ENCODE measurements at places on chromosomes 1 and 21.

DNA sequence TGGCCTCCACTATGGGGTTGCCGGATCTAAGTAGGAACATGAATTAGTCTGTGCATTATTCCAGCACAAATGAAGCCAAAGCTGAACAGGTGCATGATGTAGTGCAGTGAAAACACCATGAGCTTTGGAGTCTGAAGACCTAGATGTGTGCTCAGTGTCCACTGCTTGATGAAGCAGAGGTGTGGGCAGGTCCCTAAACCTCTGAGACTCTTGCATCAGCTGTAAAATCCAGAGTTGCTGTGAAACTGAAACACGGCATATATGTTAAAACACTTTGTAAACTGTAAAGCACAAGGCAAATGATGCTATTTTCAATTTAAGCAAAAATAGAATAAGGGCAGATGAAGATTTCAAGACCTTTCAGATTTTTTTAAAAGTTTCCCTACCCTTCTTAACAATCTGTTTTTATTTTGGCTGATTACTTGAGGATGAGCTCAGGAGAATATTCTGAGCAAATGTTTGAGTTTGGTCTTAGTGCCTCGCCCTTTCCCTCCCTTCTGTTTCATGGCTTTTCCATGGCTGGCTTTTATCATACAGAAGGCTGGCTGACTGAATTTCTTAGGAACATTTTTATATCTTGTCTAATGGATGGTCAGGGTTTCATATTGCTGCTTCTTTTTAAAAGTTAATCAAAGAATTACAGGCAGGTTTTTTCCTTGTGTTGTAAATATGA is 221.8 kb downstream of the NTNG1 start:
- no peak for DNase-seq

DNA sequence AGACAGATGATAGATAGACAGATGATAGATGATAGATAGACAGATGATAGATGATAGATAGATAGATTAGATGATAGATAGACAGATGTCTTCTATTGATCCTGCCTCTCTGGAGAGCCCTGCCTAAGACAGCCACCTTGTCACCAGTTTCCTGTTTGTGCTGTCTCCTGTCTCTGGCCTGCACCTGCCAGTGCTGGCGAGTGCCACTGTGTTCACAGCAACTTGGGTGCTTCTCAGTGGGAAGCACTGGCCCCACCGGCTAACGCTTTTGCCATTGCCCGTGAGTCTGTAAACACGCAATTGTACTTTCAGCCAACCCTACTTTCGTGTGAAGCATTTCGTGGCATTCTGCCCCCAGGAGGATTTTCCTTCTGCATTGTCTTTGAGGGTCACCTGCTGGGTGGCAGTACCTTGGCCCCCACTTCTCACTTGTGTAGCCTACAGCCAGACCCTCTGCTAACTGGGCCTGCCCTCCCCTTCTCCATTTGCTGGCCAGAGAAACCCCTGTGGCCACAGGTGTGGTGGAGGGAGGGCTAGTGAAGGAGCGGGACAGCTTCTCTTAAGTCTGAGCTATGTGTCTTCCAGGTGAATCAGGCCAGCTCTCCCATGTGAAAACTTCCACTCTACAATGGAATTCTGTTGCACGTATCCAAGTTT is 23.4 kb upstream of the PDE9A start:
- DNase-seq, result no peak

- peak; percentile 66 for DNase-seq
Observed at GRCh38 chr1:167219646-167220536, 795 bp upstream of the POU2F1 start.

- DNase-seq, result no peak
Observed at GRCh38 chr21:43917515-43918384, 52.7 kb downstream of the AGPAT3 start.

DNA sequence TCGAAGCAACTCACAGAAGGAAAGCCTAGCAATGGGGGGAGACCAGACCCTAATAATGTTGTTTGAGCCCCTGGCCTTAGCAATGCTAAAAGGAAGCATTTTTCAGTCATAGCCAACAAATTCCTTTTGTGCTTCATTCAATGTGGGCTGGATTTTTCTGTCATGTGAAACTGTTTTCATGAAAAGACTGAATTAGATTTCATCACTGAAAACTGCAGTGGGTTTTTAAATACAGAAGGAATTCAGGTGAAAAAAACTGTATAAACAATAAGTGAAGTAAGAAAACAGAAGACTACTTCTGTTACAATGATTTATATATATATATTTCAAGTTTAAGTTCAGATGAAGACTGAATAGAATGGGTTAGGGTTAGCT is 204.8 kb downstream of the SMYD3 start:
- no peak for DNase-seq

DNA sequence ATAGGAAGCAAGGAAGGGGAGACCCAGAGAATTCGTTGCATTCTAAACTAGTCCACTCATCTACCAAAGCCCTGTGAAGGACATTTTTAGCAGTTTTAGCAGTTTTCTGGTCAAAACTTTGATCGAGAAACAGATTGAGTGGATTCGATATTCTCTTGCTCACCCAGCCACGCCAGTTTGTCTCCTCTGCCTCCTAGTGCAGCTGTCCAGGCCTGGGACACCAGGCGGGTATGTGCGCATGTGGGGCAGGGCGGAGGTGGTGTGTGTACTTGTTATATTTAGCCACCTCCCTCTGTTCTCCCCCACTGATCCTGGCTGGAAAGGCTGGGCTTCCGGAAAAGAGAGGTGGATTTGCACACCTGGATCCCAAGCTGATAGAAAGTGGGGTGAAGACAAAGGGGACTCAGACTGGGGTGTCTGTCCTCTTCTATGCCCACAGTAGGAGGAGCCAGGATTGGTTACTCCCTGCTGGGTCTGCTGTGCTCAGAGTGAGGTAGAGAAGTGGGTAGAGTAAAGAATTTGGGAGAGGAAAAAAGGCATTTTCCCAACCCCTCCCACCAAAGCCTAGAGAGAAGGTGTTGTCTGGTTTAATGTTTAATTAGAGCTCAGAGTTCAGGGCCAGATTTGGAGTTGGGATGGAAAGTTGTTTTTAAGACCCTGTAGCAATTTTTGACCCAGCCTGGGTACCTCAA is 3.8 kb downstream of the LMNA start:
- DNase-seq, result no peak

DNA sequence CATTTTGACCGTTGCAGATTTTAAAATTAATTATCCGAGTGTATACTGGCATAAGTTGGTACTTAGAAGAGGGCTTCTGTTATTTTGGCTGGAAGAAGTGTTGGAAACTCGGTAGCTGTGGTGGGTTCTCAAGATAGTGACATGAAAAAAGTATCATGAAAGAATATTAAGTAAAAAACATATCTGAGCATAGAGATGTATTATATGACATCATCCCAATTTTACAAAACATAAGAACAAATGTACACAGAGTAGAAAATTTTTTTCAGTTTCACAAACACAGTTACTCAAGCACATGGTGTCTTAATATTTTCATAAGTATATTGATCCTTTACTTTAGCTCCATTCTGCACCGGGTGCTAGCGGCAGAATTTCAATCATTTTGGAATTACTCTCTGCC is 684 bp downstream of the IFI16 start:
- DNase-seq, result no peak

DNA sequence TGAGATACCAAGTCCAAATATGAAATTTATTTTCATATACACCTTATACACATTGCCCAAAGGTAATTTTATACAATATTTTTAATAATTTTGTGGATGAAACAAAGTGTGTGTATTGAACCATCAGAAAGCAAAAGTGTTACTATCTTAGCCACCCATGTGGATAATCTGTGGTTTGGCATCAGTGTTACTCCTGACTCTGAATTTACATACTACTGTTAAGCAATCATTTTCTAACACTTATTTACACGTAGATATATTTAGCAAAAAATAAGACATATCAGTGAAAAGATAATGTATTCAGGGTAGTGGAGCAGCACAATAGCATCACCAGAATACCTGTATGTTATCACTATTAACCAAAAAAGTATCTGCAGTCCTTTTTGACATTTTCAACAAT is 23.8 kb downstream of the DENND2D start:
- no peak for DNase-seq

GRCh38 chr1:247406014-247406656 is 9.8 kb upstream of the NLRP3 start:
- DNase-seq, result no peak

- no peak for DNase-seq
Observed at GRCh38 chr1:206745301-206745700, 25.3 kb upstream of the IL19 start.

GRCh38 chr1:228062812-228063211 is 19.7 kb upstream of the ARF1 start:
- DNase-seq, result no peak

GRCh38 chr1:51768971-51769588 is 109.4 kb downstream of the NRDC start:
- DNase-seq, result peak; percentile 66

GRCh38 chr1:214702556-214702955 is 99.6 kb downstream of the CENPF start:
- DNase-seq, result no peak

DNA sequence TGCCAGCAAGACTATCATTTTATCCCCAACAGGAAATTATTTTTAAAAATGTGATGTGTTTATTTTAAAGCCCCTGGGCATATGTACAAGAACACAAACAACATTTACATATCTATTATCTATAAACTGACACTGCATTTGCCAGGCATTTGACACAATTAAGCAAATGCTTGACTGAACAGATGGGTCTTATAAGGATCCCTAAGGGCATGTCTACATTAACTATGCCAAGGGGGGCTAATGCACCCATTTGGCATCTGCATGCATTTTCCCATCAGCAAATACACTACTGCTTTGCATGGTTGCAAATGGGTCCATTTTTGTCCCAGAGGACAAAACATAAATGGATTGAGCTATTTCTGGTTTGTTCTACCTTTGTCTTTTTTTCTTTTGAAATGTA is 884.8 kb upstream of the B3GALT2 start:
- no peak for DNase-seq

DNA sequence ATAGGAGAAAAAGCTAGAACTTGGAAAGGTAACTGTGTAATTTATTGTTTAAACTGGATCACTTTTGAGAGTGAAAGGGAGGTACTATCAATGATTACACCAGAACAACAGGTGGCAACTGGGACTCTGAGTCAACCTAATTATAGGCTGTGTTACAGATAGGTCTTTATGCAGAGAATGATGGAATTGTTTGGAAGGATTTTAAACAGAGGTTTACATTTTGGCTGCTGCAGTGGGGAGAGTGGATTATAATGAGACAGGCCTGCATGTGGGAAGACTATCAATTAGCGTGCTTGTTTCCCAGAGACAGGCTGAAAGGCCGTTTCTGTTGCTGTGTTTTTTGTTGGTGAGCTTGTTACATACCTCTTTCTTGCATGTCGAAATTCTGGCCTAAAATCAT is 432.9 kb downstream of the PLA2G4A start:
- DNase-seq, result no peak

DNA sequence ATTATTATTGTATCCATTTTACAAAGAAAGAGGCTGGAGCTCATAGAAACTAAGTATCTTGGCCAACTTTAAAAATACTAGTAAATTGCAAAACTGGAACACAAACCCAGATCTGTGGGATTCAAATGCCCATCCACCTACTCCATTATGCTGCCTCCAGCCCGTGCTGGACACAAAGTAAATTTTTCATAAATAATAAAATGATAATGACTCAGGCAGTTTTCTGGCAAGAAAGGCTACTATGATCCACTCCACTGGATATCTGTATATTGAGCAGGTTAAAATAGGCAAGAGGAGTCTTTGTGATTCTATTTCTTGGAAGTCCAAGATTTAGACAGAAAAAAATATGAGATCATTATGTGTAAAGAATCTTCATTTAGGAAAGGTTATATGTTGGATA is 138.3 kb upstream of the DUSP10 start:
- DNase-seq, result no peak

DNA sequence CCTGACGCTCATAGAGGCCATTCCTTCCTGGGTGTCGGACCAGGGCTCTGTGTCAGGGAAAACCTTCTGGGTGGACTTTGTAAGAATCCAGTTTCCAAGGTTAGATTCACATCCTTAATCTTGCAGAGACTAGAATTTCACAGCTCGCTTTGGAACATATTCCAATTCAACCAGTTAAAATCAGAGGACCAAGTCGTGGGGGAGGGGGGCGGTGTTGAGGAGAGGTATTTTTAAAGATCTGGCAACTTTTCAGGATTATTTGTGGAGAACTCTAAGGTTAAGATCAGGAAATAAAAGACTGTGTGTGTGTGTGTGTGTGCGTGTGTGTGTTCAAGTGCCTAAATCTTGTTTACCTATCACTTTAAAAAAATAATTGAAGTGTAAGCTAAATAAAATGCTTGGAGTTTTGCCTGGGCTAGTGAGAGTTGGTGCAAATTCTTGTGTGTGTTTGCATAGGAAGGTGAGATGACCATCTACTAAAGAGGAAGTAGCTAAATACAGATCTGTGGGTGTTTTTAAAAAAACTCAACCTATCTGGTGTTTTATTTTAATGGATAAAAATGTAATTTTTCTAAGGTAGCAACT is 21.8 kb downstream of the TENT5C start:
- no peak for DNase-seq

DNA sequence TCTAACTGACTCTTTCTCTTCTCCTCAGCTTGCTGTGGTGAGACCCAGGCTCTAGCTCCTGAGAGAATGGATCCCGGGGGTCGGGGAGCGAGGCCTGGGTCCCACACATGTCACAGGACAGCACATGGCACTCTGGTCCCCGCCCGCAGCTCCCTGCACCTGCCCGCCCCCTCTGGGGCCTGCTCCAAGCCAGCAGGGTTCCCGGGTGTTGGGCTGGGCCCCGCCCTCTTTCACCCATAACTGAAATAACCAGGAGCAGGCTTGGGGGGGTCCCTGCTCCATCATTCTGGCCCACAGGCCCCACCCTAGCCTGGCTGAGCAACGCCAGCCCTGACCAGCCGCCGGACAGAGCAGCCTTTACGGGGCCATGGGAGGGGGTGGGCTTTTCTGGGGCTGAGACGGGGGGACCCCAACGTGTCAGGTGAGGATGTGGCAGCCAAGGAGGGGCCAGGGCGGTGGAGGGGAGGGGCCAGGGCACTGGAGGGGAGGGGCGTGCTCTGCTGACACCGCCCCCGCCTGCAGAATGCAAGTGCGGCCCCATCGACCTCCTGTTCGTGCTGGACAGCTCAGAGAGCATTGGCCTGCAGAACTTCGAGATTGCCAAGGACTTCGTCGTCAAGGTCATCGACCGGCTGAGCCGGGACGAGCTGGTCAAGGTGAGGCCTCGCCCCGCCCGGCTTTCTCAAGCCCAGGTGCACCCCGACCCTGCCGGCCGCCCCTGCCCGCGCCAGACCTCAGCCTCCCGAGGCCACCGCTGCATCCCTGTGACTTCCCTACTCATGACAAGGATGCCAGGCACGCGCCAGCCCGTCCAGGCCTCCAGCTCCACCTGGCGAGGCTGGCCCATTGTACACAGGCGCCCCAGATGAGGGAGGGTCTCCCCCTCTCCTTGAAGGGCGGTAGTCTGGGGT is 19.4 kb downstream of the COL6A1 start:
- DNase-seq, result no peak

- DNase-seq, result no peak
Observed at GRCh38 chr1:16926491-16927073, 4.9 kb downstream of the CROCC start.

GRCh38 chr1:36653850-36654249 is 171.1 kb upstream of the CSF3R start:
- DNase-seq, result no peak

DNA sequence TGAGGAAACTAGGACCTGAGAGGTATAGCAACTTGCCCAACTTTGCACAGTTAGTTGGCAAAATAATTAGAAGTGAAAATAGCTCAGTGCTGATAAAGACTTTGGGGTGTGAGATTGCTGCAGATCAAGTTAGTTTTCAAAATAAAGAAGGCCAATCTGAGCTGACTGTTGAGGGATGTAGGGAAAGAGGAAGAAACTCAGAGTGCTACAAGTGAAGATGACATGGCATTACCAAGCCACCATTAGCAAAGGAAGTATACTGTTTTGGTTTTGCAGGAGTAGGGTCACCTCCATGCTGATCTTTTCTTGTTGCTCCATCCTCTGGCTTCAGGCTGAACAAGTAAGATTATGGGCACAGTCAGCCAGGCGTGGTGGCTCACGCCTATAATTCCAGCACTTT is 78.7 kb upstream of the ADAM30 start:
- DNase-seq, result no peak

Measured in hematopoietic multipotent progenitor cell treated with erythropoietin and hydrocortisone succinate and interleukin-3 and kit ligand, for 15 days (in vitro differentiated cells).